ENCODE measurements at places on chromosomes 5 and 9.
A peak's percentile ranks its signal among the peaks of the same experiment; 100 is the strongest.

DNA sequence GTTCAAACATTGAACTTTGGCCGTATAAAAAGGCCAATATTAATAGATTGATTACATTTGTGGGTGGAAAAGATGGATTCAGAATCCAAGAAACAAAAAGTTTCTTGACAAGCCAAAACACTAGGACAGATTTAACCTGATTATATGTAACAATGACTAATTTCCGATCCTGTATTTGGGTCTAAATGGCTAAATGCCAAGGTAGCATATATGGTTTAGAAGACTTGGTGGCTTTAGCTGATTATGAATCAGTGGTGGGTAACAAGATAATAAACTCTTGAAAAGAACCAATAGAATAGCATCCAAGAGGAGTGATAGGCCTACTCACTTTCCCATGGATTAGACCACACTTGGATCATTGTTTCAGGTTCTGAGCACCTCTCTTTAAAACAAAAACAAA, 21.8 kb upstream of the ANP32B start:
- no peak for DNase-seq

DNA sequence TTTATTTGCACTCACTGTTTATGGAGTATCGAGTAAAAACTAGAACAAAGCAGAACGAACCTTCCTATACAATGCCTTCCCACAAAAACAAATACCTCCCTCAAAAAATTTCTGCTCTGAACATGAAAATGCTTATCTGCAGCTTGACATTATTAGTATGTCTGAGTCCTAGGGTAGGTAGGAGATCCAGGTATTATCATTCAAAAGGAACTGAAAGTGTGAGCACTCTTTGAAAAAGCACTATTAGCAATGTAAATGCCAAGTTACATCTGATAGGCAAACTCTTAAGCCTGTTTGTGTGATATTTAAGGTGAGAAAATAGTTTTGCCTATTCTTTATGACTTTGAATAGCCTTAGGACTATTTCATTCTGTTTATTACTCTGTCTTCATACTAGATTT, 47.6 kb downstream of the ZSWIM6 start:
- no peak for DNase-seq

DNA sequence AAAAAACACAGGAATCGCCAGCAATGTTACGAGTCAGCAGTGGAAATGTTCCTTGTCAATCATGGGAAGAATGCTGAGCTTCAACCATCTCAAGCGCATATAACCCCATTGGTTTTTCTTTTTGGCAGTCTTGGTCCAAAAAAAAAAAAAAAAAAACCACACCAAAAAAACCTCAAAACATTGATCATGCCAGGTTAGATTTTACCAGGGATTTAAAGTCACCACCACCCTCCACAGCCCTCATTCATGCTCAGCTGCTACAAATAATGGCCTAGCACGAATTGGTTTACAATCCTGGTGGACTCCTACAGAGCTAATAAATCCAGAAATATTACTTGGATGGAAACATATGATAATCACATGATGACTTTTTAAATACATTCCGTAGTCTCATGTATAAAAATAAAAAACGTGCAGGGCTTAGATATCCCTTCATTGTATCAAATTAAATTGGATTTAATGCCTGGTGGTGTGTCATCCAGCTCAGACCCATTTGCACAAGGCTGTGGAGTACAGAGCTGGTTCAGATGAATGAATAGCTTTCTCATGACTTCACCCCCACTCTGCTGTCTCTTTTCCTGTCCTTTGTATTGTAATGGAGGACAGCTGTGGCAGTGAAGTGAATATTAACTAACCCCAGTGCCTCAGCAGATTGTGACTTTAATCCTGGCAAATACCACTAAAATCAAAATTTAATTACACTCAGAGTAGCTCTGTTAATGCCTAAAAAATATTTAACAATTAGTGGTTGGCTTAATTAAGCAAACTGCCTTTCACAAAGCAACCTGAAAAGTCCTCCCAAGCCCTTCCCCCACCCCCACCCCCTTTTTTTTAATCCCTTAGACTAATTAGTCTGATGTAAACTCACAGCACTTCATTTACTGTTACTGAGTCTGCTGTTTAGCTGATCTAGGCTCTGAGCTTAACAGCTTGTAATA, 626.5 kb upstream of the ZNF608 start:
- peak; percentile 25 for DNase-seq

- DNase-seq = no peak
Observed at GRCh38 chr9:33988219-33988890, 60.3 kb downstream of the UBAP2 start.

DNA sequence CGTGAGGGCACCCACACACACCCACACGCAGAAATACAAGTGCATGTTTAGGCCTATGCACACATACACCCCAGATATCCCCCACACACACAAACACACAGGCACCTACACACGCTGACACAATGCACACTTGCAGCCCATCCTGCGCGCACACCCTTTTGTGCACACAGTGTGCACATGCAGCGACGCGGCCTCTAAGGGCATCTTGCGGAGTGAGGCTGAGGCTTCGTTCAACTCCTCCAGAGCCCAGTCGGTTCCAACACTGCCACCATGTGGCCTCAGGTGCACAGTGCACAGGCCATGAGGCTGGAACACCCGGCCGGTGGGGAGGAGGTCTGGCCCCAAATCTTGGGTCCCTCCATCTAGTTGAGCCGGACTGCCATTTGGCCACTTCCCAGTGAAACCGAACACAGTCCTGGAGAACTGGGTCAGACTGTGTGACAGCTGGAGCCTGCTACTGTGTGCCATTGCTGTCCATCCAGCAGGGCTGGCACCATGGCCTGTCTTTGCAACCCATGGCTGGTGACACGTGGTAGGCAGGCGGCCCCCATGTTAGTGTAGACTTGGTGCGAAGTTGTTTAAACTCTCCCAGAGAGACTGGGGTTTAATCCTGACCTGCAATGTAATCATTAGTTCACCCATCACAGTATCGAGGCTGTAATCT, 97.7 kb upstream of the MVB12B start:
- DNase-seq = peak; percentile 75

GRCh38 chr5:138952962-138953361, 77.8 kb upstream of the LRRTM2 start:
- DNase-seq = no peak

DNA sequence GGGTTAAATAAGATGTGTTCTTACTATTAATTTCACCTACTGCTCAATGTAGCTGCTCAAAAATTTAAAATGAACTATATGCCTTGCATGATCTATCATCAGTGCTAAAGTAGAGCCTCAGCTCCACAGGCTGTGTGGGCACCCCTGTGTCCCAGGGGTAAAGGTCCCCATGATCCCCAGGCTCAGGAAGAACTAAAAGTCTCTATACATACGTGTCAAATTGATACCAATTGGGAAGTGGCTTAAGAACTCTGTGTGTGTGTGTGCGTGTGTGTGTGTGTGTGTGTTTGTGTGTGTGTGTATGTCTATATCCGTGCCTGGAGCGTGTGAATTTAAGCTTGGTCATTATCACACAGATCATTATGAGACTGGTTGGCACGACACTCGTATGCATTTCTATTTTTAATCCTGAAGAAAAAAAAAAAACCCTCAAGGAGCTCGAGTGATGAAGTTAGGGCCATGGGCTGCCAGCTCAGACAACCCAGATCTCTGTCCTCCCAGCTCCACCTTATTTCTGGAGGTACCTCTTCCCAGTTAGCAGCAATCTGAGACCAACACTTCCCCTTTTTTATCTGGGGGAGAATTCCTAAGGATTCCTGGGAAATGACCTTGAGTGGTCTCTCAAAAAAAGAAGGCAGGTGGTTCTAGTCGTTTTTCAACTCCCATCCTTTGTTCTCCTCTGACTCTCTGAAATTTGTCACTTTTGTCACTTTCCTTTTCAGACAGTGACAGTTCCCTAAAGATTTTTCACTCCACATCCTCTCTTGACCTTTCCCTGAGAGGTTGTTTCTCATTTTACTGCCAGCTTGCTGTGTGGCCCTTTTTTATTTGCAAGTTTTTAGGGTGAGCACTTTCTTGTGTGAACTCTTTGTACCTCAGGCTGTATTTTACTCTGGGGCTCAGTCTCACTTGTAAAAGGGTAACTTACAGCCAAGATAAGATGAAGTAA, 45.7 kb upstream of the CTXN3 start:
- DNase-seq = no peak

DNA sequence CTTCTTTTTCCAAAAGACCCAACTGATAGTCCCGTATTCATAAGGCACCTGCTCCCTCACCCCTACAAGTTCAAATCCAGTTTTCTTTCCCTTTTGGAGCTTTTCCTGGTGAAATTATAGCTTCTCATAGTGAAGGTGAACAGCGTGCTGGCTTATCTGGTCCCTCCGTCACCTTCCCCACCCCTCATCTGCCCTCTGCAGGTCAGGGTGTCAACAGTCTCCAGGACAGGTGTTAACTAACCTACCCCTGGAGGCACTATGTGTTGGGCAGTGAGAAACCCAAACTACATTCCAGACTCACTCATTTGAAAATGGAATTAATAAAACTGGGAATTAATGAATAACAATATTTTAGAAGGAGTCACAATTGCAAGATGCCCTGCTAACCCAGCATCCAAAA, 109.0 kb upstream of the TAS2R1 start:
- no peak for DNase-seq

DNA sequence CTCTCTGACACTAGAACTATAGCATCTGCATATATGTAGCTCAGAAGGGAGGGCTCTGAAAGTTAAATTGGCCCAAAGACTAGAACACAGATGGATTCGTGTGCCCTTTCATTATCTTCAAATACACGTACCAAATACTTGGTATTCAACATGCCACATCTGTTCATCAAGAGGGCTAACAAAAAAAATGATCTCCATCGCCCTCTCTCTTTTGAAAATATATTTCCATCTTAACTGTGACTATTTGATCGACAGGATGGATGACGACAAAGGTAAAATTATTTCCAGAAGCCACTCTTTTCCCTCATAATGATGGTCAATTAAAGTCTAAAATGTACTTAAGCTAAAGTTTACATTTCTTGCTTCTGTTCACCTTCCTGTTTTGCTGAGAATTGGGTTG, 77.0 kb downstream of the SEMA6A start:
- DNase-seq = no peak

DNA sequence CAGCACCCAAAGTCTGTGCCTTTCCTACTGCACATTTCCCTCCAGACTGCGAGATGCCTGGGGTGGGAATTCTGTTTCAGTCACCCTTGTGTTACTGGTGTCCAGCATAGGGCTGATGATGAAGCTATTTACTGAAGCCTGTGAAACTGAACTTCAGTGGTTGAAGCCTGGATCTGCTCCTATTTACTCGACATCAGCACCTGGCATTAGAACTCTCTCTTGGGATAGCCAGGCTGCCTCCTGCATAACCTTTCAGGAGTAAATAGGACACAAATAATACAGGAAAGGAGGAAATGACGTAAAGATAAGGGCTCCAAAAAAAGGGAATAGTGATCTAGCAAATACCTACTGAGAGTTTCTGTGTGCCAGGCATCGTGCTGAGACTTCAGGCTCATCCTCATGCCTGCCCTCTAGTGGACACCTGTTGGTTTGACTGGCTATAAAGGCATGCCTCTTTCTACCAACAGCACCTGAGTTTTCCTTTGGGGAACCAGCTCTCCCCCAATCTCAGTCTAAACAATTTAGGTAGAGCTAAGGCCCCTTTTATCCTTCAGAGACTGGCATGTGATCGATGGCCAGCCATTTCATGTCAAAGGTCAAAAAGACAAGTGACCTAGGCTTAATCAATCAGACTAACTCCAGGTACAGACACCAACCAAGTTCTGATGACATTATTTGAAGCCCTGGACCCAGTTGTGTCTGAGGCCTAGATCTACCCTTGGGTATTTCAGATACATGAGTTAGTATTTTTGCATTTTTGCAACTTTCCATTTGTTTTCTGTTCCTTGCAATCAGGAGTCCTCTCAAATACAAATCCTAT, 192.1 kb upstream of the TRIM32 start:
- DNase-seq = peak; percentile 7

GRCh38 chr5:95883185-95884016, 60.9 kb upstream of the GLRX start:
- no peak for DNase-seq

- peak; percentile 30 for DNase-seq
Observed at GRCh38 chr9:128927731-128928411, 7.1 kb downstream of the PHYHD1 start.

GRCh38 chr9:13586587-13587374, 307.3 kb upstream of the MPDZ start:
- no peak for DNase-seq

- DNase-seq = no peak
Observed at GRCh38 chr9:698276-698675, 143.2 kb upstream of the DMRT1 start.

GRCh38 chr5:41517909-41518308, 7.5 kb upstream of the PLCXD3 start:
- DNase-seq = no peak

DNA sequence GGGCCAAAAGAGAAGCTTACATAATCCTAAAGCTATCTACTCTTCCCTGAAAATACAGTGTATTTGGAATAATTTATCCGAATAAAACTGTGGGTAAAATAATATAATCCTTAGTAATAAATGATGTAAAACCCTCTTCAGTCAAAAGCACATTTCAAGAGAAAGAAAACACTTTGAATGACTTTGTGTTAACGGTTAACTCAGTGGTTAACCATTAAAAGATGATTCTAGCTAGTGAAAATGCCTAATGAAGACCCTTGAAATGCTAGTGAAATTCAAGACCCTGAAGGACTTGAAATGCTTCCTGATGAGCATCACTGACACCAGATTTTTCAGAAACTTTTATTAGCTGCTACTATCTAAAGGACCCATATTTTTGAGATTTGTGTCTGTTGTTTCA, 70.7 kb downstream of the COX7C start:
- DNase-seq = no peak

GRCh38 chr9:81598123-81598497, 91.2 kb downstream of the TLE1 start:
- no peak for DNase-seq

DNA sequence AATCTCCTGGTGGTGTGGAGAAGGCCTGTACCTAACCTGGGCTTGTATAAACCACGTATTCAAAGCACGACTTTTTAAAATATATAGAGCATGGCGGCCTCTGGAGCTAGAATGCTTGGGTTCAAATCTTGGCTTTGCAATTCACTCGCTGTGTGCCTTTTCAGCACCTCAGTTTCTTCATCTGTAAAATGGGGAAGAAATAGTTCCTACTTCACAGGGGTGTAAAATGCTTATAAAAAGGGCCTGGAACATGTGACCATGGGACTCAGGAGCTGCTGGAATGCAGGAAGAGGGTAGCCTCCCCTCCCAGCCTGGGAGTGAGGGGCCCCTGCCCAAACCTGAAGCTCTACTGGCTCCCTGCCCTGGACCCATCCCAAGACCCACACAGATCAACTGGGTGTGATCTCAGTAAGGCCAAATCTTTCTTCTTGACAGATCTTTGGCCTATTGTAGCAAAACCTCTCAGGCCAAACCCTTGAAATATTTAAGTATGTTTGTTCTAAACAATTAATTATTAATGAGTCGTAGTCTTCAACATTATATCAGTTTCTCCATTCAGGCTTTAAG, 269.0 kb downstream of the ZSWIM6 start:
- DNase-seq = no peak

- DNase-seq = no peak
Observed at GRCh38 chr5:39426051-39426745, 1.4 kb upstream of the DAB2 start.

GRCh38 chr9:12819436-12820185, 44.8 kb downstream of the LURAP1L start:
- DNase-seq = no peak
